ENCODE measurements at places on chromosomes 1 and 21.

DNA sequence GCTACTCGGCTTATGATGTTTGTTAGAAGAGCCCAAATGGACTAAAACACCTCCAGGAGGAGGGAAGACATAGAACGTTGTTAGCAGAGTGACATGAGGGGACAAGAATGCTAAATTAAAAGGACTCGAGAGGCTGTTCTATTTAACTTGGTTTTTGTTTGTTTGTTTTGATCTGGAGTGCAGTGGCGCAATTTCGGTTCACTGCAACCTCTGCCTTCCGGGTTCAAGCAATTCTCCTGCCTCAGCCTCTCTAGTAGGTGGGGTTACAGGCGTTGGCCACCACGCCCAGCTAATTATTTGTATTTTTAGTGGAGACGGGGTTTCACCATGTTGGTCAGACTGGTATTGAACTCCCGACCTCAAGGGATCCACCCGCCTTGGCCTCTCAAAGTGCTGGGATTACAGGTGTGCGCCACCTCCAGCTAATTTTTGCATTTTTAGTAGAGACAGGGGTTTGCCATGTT is 5.1 kb upstream of the HNRNPU start:
- DNase-seq = no peak

DNA sequence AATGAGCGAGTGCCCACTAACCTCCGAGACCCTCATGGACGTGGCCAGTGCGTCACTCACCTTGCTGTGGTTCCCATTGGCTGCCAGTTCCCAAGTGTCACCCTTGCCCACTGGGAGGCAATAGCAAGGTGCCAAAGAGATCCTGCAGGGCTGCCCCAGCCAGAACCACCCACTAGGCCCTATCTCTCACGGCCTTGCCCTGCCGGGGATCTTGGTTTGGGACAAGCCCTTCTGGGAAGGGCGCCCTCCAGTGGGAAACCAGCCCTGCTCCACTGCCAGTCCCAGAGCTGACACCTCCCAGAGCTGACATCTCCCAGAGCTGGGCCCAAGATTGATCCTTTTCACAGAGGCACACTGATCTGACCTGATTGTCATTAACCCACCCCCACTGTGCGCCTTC is 2.1 kb upstream of the SELENON start:
- no peak for DNase-seq

GRCh38 chr1:202105571-202106339 is 17.0 kb upstream of the GPR37L1 start:
- DNase-seq = peak; percentile 86

GRCh38 chr1:220380885-220381284 is 108.6 kb upstream of the RAB3GAP2 start:
- DNase-seq = no peak

DNA sequence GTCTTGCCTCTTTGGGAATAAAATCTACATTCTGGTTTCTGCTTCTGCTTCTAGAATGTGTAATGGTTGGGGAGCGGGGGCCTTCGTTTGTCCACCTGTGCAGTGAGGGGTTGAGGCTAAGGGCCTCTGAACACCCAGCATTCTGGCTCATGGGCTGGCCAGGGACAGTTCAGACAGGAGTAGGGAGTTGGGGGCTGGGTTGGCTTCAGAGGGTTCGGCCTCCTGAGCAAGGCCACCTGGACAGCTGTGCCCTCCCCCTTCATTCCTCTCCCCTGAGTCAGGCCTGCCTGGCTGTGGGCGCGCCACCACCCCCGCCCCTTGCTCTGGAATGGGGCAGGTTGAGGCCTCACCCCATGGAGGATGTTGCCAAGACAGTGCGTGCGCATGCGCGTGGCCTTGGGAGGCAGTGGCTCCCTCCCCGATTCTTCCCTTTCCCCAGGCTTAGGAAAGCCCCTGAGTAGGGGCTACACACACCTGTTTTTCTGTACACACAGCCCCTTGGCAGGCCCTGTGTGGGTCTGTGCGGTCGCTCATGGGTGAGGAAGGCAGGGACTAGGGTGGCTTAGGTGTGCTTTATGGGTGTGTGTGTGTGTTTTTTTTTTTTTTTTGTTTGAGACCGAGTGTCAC is 57.0 kb downstream of the YARS1 start:
- DNase-seq = no peak

DNA sequence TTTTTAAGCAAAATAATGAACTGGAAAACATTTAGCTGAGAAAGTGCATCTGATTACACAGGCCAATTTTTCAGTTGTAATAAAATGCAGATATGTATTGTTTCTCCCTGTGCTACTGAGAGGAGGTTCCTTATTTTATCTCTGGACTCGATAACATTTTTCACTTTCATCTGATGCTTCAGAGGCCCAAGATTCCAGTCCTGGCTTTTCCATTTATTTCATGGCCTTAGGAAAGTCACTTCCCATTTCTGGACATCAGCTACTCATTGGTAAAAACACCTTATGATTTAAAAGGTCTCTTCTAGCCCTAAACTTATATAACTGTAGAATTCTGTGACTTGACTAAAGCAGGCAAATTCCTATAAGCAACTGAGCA is 203.5 kb downstream of the HHAT start:
- no peak for DNase-seq

DNA sequence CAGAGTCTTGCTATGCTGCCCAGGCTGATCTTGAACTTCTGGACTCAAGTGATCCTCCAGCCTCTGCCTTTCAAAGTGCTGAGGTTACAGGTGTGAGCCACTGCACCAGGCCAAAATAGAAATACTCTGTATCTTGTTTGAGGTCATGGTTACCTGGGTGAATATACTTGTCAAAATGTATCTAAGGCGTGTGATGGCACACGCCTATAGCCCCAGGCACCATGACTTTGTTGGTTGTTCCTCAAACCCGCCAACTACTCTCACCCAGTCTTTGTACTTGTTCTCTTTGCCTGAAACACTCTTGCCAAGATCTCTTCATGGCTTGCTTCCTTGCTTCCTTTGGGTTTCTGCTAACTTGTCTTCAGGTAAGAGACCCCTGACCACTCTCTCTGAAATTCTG is 38.0 kb upstream of the RGS5 start:
- no peak for DNase-seq

- no peak for DNase-seq
Measured at GRCh38 chr1:78688697-78689096, 39.1 kb downstream of the IFI44 start.

GRCh38 chr1:32749332-32749731 is 46.8 kb upstream of the SYNC start:
- DNase-seq = no peak

- no peak for DNase-seq
Measured at GRCh38 chr1:66931590-66931989, 6.8 kb downstream of the MIER1 start.

DNA sequence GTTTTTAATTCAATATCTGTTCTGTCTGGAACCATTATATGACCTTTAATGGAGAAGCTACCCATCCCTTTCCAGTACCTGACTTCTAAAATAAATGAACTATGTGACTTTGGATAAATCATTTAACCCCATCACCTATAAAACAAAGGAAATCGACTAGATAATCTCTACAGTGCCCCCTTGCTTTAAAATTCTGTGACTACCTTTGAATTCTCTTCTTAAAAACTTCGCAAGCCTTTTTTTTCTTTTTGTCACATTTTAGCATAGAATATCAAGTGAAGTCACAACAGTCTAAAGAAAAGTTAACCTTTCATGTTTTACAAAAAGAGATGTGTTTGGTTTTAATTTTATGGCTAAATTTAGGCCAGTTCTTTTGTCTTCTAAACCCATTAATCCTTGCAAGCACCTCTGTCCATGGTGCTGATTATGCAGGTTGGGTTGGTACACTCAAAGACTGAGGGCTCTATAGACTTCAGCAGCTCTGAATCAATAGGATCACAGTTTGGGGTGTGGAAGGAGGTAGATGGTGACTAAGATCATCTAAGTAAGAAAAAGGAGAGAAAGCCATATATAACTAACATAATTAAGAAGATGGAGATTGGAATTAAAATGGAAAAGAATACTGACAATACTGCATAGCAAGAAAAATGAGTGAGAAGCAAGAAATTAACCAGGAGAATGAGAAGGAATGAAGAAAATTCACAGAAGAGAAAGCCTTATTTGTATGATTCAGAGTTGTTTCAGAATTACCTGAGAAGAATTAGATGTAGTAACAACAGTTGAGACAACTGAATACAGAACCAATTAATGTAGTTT is 59.2 kb downstream of the TBX15 start:
- no peak for DNase-seq

GRCh38 chr1:41305576-41306363 is 55.5 kb upstream of the FOXO6 start:
- DNase-seq = no peak

DNA sequence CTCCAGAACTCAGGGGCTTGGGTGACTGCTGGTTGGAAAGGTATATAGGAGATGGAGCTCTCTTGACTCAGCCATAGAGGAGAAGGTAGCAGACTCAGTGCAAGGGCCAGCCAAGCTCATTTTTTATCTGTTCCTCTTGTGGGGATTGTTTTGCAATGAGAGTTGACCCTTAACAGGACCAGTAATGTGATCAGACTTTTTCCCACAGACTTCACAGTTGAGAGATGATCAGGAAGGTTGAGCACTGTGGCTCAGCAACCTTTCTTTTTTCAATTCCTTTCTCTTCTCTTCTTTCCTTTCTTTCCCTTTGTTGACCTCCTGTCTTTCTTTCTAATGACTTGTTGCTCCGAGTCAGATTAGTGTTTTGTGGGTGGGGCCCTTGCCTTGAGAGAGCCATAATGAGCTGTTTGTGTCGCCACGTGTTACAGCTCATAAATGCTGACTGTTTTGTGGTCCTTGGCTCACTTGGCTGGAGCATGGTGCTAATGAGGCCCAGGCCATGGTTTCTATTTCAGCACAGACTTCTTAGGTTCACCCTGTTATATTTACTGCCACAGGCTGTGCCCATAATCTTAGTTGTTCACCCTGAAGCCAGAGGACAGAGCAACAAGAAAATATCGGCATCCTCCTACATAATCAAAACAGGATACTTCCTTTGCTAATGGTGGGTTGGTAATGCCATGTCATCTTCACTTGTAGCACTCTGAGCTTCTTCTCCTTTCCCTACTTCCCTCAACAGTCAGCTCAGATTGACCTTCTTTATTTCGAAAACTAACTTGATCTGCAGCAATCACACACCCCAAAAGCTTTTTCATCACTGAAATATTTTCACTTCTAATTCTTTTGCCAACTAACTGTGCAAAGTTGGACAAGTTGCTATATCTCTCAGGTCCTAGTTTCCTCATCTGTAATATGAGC is 13.9 kb downstream of the ADAM30 start:
- DNase-seq = no peak

GRCh38 chr1:233714631-233715217 is 100.8 kb downstream of the KCNK1 start:
- peak; percentile 97 for DNase-seq

DNA sequence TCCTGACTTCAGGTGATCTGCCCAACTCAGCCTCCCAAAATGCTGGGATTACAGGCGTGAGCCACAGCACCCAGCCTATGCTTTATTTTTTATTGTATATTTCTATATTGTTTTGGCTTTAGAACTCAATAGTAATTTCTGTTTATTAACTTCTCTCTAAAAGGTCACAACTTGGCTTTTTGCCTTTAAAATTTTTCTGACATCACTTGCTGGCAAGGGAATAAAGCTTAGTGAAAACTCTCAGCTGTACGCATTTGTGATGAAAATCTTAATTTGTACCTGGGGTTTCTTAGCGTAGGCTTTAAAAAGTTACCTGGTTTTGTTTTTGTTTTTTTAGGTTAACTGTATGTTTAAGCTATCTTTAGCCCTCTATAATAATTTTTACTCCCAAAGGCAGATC is 36.2 kb downstream of the B3GALNT2 start:
- DNase-seq = no peak

GRCh38 chr1:65001231-65001792 is 35.0 kb upstream of the JAK1 start:
- no peak for DNase-seq

- DNase-seq = peak; percentile 21
Measured at GRCh38 chr1:228986093-228986904, 251.0 kb downstream of the RHOU start.

DNA sequence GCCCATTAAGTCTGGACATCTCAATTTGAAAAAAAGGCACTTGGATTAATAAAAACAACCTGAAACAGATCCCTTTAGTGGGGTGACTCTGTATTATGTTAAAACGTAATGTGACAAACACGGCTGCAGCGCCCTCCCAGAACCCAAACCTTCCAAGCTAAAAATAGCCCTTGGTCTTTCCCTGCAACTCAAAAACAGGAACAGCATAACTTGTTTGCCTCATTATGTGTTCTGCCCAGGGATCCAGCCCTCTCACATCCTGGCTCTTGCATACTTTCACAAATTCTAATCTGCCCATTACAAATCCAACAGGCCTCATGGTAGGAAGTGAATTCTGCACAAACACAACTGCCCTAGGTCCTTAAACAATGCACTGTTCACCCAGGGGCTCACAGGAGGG is 94.7 kb upstream of the GADD45A start:
- no peak for DNase-seq

GRCh38 chr1:244962130-244962529 is 97.8 kb upstream of the HNRNPU start:
- no peak for DNase-seq

DNA sequence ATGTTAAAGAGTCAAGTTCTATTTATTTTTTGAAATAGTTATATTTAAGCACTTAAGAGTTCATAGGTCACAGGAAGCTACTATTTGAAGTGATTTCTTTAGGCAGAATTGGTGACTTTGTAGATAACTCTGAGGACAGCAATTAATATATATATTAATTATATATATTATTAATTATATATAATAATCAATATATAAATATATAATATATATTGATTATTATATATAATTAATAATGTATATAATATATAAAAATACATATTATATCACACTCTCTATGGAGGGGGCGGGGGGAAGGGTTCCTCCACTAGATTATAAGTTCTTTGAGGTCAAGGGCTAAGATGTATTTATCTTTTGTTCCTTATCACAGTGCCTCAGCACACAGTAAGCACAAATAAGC is 308.6 kb downstream of the KCTD3 start:
- DNase-seq = no peak

- DNase-seq = no peak
Measured at GRCh38 chr1:24266998-24267397, 52.2 kb upstream of the GRHL3 start.

DNA sequence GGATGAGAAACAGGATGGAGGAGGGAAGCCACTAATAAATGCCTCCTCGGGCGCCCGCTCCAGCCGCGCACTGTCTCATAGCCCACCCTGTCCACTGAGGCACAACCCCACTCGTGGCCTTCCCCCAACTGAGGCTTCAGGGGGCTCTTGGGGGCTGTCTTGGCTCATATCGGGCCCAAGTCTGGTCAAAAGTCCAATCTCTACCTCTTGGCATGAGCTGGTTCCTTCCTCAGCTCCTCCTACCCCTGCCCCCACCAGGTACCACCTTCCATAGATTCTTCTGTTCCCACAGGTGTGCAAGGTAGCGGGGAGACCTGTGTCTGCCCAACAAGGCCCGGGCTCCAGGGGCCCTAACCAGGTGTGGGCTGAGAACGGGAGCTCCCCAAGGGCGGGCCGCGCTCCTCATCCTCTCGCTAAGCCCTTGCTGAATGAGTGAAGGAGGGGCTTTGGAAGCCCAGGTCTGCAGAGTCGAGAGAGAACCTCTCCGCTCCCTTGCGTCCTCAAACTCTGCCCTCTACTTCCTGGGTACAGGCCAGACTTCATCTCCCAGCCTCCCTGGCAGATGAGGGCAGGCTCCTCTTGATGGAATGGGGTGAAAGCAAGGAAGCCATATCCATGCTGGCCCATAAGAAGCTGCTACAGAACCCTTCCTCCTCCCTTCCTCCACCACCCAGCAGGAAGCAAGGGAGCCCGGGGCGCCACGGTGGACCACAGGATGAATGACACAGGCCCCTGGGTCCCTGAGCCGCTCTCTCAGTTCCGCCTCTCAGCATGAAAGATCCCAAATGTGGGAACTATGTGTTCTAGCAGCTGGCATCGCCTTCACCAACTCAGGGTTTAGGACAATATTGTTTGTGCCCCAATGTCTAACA is 74.7 kb downstream of the PSMG1 start:
- DNase-seq = no peak
